K562 (cell line): ENCODE measurements at places on chromosomes 6 and 20. TPM values are rescaled to one million over a fixed set of nuclear protein-coding genes. Genes with fewer than 3 reads are reported as not detected.

The ZNF391 gene
- total RNA-seq, result 5.7 and 5.8 TPM in 2 replicates

The PBOV1 gene
- not detected in 2 replicates for total RNA-seq

GRCh38 chr20:57653910-57654309 lies 33.7 kb upstream of the ZBP1 start:
- DNase-seq, result no peak

DNA sequence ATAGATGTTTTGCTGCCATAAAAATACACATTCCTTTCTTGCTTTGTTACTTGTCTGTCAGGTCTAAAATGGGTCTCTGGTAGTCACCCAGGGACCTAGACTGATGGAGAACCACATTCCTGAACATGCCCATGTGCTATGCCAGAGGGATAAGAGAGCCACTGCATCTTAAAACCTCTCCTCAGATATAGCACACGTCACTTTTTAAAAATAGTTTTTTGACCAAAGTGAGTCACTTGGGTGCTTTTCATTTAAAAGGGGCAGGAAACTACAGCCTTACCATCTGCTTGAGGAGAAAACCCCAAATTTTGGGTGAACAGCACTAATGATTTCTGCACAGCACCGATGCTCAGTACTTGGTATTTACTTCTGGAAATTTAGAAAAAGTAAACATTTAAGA lies 197.8 kb downstream of the OGFRL1 start:
- DNase-seq, result no peak

DNA sequence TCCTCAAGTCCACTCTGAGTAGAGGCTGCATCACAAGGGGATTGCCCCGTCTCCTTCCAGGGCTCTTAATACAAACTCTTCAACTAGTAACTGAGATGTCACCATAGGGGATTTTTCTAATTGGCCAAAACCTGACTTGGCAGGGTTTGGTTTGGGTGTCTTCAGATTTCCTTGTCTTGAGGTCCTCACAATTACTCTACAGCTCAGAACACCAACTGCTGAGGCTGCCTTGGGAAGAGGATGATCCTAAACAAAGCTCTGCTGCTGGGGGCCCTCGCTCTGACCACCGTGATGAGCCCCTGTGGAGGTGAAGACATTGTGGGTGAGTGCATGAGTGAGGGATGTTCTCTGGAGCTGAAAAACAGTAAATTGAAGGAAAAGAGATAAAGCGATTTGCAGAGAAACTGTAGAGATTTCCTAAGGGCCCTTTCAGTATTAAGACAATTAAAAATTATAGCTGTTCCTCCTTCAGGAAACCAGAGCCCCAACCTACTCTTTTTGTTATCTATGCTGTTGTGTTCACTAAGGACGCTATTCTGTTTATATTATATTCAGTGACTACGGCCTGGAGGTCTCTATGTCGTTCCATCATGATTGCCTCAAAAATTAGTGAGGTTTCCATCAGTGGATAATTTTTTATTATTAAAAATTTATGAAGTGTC lies at the start of gene HLA-DQA1:
Gene HLA-DQA1 (plus strand): TSS at position 188 of the 662 bp plus-strand sequence. CDS start 53 bp downstream, at position 241.
- no peak for DNase-seq

The SMLR1 gene
- total RNA-seq, result 0.07 TPM in 1 of 2 replicates, not detected in the other

GRCh38 chr20:58774667-58775263 lies 75.9 kb downstream of the GNAS-AS1 start:
- no peak for DNase-seq
